ENCODE measurements at places on chromosomes 6 and 20. TPM values are rescaled to one million over a fixed set of nuclear protein-coding genes. Genes with fewer than 3 reads are reported as not detected.

Gene SLC35D3
- total RNA-seq: not detected

Gene PTPRT
- total RNA-seq: not detected

Gene RUNX2
- 0.06 TPM for total RNA-seq

Gene DAAM2
- total RNA-seq: 0.06 TPM

Gene SIRPD
- not detected for total RNA-seq

Gene MRAP2
- 0.95 TPM for total RNA-seq

Gene FNDC1
- total RNA-seq: not detected

Gene HLA-DQB1
- 0.17 TPM for total RNA-seq

Gene HINT3
- 45.4 TPM for total RNA-seq

Gene RNF144B
- total RNA-seq: 11.4 TPM

Gene SPDEF
- total RNA-seq: not detected

Gene TRAPPC3L
- total RNA-seq: not detected

Gene IYD
- total RNA-seq: not detected

Gene TSBP1
- total RNA-seq: not detected

Gene PXDC1
- 10.9 TPM for total RNA-seq

Gene CD40
- 4.2 TPM for total RNA-seq

Gene LAMA4
- not detected for total RNA-seq

Gene HDGFL1
- total RNA-seq: not detected

Gene SNAI1
- 2.2 TPM for total RNA-seq

Gene PFDN6
- 69.2 TPM for total RNA-seq

Gene SLC22A3
- 0.07 TPM for total RNA-seq

Gene MLN
- total RNA-seq: not detected

Gene NDUFAF5
- 37.5 TPM for total RNA-seq

Gene HLA-DMB
- total RNA-seq: not detected

Gene BEND6
- total RNA-seq: 2.7 TPM

Gene NDRG3
- 15.6 TPM for total RNA-seq

Gene OOEP
- not detected for total RNA-seq

Gene FAM83B
- total RNA-seq: not detected

Gene CALHM4
- total RNA-seq: not detected

Gene DNAH8
- not detected for total RNA-seq

Gene ZNF512B
- 6.9 TPM for total RNA-seq

Gene PPP1R3G
- total RNA-seq: 0.40 TPM

Gene RIMS4
- 0.35 TPM for total RNA-seq

Gene C6orf132
- not detected for total RNA-seq

Gene DEFB124
- not detected for total RNA-seq

Gene RBBP8NL
- total RNA-seq: not detected

Gene BPIFB1
- total RNA-seq: not detected

Gene SCUBE3
- 0.02 TPM for total RNA-seq

Gene NKAIN4
- total RNA-seq: not detected

Gene RPS6KA2
- total RNA-seq: 6.7 TPM

Gene HMGCLL1
- 0.07 TPM for total RNA-seq

Gene NANP
- total RNA-seq: 14.7 TPM

Gene ZKSCAN8
- total RNA-seq: 14.8 TPM

Gene SYCP2
- 1.3 TPM for total RNA-seq

Data from NCI-H460 (cell line).